ENCODE measurements at places on chromosomes 4 and X. TPM values are rescaled to one million over a fixed set of nuclear protein-coding genes. Genes with fewer than 3 reads are reported as not detected.

Gene RAB9A
- 31.4 TPM for total RNA-seq

Gene MAGEA2B
- total RNA-seq: not detected

Gene PNMA6F
- total RNA-seq: not detected

Gene F9
- total RNA-seq: not detected

Gene FRMPD4
- not detected for total RNA-seq

Gene POLN
- 2.3 TPM for total RNA-seq

Gene C4orf36
- not detected for total RNA-seq

Gene WNK3
- total RNA-seq: 1.1 TPM

Gene HS3ST1
- total RNA-seq: not detected

Gene SSX2
- total RNA-seq: not detected

Gene RIPPLY1
- total RNA-seq: not detected

Gene SRPX
- total RNA-seq: not detected

Gene DUSP21
- not detected for total RNA-seq

Gene RAB33A
- total RNA-seq: 24.7 TPM

Gene ANOS1
- not detected for total RNA-seq

Gene NUP62CL
- 1.7 TPM for total RNA-seq

Gene LRAT
- total RNA-seq: not detected

Gene GAGE13
- total RNA-seq: not detected

Gene STARD8
- total RNA-seq: 0.07 TPM

Gene CLDN2
- total RNA-seq: not detected

Gene PSAPL1
- not detected for total RNA-seq

Gene CCDC160
- not detected for total RNA-seq

Gene COQ2
- total RNA-seq: 20.1 TPM

Gene TLR6
- 1.5 TPM for total RNA-seq

Gene LIAS
- total RNA-seq: 30.7 TPM

Gene ANK2
- total RNA-seq: 2.1 TPM

Gene NAT8L
- 0.39 TPM for total RNA-seq

Gene SMAD1
- total RNA-seq: 5.3 TPM

Gene MAGEA12
- total RNA-seq: not detected

Gene CT45A2
- not detected for total RNA-seq

Gene TMA16
- total RNA-seq: 54.7 TPM

Gene CXCR3
- 20.1 TPM for total RNA-seq

Gene TLR1
- total RNA-seq: 1.7 TPM

Gene PORCN
- 6.9 TPM for total RNA-seq

Gene RXFP1
- total RNA-seq: not detected

Gene NR3C2
- total RNA-seq: 3.7 TPM

Gene TSPAN5
- 23.6 TPM for total RNA-seq

Gene MAGED4
- total RNA-seq: 1.6 TPM

Gene FREM3
- not detected for total RNA-seq

Gene CABS1
- not detected for total RNA-seq

Gene FAT1
- total RNA-seq: 0.02 TPM

Gene MAP7D2
- 0.44 TPM for total RNA-seq

Gene PNMA5
- 0.05 TPM for total RNA-seq

Gene STPG2
- 0.25 TPM for total RNA-seq

Gene ITM2A
- 89.0 TPM for total RNA-seq

Gene GAGE12G
- total RNA-seq: not detected

Gene HGFAC
- not detected for total RNA-seq

Gene FGB
- total RNA-seq: not detected

Gene IRS4
- total RNA-seq: not detected

Gene ATOH1
- total RNA-seq: not detected

Gene MSANTD1
- 0.46 TPM for total RNA-seq

Gene TSPAN6
- 0.41 TPM for total RNA-seq

Gene MEPE
- total RNA-seq: not detected

Gene STK32B
- total RNA-seq: not detected

Gene CLTRN
- total RNA-seq: 0.61 TPM

Gene SAGE1
- not detected for total RNA-seq

Gene AWAT1
- not detected for total RNA-seq

Gene LUZP4
- total RNA-seq: not detected

Gene MFAP3L
- 0.53 TPM for total RNA-seq

Measured in activated CD4-positive, alpha-beta T cell treated with anti-CD3 and anti-CD28 coated beads for 36 hours (primary cell).